Activated CD4-positive, alpha-beta T cell treated with anti-CD3 and anti-CD28 coated beads, Interleukin-2, amount 50 U/mL, for 4 hours (primary cell): ENCODE measurements at places on chromosomes 13 and 19.

DNA sequence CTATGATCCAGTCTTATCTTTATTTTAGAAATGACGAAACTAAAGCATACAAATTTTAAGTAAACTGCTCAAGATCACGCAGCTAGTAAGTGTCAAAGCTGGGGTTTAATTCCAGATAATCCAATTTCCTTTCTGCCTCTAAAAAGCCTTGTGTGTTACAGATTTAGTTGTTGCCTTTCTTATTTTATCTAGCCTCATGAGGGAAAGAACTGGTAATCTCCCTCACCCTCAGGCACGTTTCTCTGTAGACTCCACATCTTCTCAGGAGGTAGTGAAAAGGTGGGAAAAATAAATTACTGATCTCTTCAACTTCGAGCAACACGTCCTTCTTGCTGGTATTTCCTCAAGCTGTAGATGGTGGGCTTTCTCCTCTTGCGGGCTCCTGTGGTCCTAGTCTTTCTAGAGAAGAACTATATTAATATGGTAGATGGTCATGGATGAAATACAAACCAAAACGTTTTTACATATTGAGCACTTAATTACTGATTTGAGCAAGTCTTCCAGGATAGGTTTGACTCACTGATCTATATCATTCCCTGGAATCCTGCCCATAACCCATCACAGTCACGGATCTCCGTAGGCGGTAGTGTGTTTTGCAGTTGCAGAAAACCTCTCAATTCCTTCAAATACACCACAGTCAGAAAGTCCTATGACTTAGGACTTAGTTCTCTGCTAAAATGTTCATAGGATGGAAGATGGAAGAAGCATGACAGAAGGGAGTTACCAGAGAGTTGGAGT, 519.5 kb downstream of the DCT start:
- no peak for DNase-seq

DNA sequence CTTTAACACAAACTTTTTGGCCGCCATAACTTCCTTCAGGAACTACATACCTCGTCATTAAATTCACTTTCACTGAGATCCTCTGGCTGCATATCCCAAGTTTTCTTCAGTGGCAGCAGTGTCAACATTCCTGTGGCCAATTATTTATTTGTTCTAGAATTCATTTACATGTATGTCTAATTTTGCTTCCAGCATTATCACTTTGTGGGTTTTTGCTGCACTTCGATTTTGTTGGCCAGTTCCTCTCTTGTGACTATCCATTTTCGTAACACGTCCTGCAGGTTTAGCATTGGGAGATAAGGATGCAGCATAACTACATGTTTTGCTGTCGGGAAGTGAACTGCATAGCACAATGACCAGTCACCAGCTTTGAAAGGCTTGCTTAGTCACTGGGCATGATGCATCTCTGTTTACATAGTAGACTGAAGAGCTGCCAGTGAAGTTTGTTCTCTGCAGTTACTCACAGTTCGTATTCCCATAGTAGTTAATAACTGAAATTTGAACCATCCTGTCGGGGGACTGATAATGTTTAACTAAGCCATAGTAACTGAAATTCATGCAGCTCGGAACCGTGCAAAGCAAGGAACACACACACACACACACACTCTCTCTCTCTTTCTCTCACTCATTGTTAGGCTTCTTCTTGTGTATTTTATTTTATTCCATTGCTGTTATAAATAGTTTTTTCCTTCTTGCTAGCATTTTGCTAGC, 28.3 kb downstream of the ZNF507 start:
- DNase-seq, result no peak

DNA sequence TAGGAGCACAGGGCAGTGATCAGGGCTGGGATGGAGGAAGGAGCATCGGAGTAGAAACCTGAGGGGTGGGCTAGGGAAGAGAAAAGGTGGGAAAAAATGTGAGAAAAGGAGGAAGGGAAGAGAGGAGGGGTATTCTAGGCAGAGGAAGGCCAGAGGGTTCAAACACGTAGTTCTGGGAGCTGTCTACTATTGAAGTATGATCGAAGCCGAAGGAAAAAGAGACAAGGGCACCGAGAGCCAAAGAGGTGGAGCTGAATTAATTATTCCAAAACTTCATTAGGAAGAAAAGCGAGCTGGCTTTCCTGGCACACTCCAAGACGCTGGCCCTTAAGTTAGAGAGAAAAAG, 7.8 kb downstream of the DLL3 start:
- no peak for DNase-seq

DNA sequence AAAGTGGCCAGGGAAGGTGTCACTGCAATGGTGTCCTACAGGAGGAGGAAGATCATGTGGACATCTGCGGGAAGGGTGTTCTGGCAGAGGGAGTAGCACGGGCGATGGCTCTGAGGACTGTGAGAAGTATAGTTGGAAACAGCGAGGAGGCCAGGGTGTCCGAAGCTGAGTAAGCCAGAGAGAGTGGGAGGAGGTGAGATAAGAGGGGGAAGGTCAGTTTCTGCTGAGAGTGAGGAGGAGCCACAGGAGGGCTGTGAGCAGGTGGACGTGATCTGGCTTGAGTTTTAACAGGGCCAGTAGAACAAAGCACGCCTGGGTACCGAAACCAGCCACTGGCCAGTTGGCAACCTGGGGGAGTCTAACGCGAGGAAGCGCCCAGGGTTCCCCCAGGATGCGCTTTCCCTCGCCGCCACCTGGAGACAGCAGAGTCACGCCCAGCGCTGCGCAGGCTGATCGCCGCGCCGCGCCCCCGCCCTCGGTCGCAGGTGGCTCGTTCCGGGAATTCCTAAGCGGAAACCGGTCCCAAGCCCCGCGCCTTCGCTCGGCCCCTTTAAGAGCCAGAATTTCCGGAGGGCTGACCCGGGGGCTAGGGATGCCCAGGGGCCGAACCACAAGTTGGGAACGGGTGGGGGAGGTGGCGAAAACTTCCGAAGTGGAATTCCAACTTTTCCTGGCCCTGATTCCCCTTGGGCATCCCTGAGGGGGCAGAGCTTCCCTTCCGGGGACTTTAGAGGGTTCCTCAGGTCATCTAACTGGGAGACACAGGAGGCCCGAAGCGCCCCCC, 1.1 kb upstream of the LSR start:
- DNase-seq, result peak; percentile 55

GRCh38 chr13:25112695-25113255, 16.8 kb downstream of the PABPC3 start:
- no peak for DNase-seq

DNA sequence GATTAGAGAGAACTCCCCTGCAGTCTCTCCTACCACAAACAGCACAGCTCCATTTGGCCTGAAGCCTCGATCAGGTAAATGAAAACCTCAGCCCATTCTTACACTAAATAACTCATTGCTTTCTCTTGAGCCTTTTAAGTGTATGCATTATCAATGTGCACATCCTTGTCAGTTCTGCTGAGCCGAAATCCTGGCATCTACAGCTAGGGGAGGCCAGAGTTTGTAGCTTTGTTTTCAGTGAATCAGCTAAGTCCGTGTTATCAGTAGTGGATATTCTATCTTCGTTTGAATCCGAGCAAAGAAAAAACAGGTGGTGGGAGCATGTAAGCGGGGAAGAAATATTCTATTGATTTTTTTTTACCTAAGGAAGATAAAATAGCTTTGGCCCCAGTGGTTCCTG, 84.4 kb downstream of the ESD start:
- DNase-seq, result no peak

- DNase-seq, result no peak
These were observed 9.3 kb upstream of the ZNF554 start for GRCh38 chr19:2810141-2811091.

- DNase-seq, result no peak
These were observed 39.1 kb upstream of the EEF1AKMT1 start for GRCh38 chr13:20812890-20813289.

DNA sequence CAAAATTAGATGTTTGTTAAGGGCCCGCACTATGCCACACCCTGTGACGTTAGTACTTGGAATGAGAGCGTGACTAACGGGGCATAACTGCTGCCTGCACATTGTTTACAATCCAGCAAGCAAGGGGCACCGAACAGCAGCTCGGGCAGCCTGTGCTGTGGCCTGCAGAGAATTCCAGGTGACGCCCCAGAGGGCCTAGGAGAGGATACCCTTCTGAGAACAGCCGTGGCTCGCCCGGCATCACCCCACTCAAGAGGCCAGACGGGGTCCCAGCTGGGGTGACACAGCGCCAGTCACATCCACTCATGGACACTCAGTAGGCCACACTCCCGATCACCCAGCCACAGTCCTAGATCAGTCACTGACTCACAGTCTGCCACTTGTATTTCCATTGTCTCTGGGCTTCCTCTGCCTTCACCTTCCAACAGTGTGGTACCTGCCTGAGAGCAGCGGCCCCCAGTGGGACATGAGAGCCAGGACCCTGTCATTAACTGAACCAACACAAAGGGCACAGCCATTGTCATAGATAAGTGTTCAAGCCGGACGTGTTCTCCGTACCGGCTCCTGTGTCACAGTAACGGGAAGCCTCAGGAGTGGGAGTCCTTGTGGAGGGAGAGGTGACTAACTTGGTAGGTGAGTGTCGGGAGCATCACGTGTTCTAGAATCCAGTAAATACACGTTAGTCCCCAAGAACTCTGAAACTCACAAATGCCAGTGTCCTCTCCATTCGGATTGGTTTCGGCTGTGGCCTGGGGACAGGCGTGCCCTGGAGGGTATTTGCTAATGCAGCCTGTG, 7.5 kb downstream of the ZNF331 start:
- no peak for DNase-seq

- DNase-seq, result no peak
These were observed 119.0 kb downstream of the PAN3 start for GRCh38 chr13:28257305-28257704.

DNA sequence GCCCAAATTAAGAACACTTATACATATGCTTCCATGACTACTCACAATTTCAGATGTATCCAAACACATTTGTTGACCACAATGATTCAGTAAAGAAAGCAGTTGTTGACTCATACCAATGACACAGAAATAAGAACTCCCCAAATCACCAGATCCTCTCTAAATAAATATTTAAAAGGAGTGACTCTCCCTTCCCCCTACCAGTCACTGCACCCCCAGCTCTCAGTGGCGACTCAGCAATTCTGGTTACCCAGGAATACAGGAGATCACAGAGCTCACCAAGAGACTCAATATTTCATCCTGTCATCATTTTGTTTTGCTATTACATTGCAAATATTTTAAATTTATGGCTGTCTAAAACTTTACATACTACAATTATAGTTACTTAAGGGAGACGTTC, 131.5 kb downstream of the RGCC start:
- peak; percentile 24 for DNase-seq

DNA sequence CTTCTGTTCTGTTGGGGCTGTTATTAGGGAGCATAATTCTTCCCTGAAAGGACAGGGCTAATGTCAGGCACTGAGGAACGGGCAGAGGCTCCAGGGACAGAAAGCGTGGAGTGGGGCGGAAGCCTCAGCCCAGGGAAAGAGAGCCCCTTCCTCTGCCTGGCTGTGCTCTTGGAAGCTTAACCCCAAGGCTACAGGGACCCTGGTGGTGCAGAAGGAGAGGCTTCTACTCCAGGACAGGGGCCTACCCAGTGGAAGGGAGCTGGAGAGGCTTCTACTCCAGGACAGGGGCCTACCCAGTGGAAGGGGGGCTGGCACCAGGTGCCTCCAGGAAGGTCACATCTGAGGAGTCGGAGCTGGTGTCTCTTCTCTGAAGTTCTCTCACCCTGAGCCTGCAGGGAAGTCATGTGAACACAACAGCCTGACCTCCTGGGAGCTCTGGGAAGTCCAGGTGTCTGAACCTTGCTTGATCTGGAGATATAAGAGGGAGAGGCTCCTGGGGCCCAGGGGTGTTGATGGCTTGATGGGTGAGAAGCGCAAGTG, 159.5 kb upstream of the SOX1 start:
- no peak for DNase-seq

GRCh38 chr19:31572102-31572975, 223.1 kb upstream of the TSHZ3 start:
- no peak for DNase-seq

- no peak for DNase-seq
These were observed 3.6 kb downstream of the PGLYRP1 start for GRCh38 chr19:46019270-46019669.

GRCh38 chr19:58535857-58536256, 8.0 kb upstream of the TRIM28 start:
- no peak for DNase-seq

- no peak for DNase-seq
These were observed 520.1 kb upstream of the NBEA start for GRCh38 chr13:34421858-34422475.

- DNase-seq, result no peak
These were observed 1082.6 kb downstream of the EFNB2 start for GRCh38 chr13:105452895-105453294.

DNA sequence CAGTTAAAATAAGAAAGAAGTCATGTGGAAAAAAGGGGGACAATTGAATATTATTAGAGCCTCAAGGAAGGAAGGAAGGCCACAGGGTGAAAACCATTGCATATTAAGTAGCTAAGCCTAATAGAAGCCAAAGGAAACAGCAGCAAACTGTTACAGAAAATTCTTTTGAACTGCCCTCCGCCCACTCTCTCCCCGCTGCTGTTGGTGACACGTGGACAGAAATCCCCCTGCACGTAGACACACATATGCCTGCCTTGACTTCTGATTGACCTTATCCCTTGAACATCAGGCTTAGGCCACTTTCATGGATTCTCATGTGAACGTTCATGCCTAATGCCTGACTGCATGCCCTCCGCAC, 229.1 kb downstream of the KCNRG start:
- no peak for DNase-seq

DNA sequence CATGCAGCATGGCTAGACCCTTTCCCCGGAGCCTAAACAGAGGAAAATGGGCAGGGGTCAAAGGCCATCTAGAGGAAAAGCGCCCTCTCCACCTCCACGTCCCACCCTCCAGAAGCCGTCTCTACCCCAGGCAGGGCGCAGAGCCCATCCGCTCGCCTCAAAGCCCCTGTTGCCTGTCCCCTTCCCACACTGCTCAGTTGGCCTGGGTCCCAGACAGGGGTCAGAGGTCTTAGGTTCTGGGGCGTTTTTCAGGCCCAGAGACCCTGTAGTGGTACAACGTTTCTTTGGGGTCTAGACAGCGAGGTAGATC, 285 bp downstream of the TMEM143 start:
- DNase-seq, result peak; percentile 9

- DNase-seq, result peak; percentile 30
These were observed 120.8 kb upstream of the ZNF507 start for GRCh38 chr19:32224371-32225244.

DNA sequence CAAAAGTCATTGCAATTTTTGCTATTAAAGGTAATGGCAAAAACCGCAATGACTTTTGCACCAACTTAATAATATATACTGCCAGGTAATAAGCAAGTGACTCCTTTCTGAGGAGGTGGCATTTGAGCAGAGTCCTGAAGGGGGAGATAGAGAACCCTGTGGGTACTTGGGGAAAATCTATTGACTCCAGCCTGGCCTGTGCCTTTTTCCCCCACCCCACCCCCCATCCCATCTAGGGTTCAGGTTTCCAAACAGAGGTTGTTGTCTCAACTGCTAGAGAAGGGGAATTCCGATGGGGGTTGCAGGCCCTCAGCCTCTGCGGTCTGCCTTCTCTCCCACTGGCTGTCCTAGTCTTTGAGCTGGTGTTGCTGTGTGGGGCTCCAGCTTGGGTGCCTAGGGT, 11.5 kb downstream of the S1PR2 start:
- peak; percentile 20 for DNase-seq
